ENCODE measurements at places on chromosomes 6 and 20. TPM values are rescaled to one million over a fixed set of nuclear protein-coding genes. Genes with fewer than 3 reads are reported as not detected.
A peak's percentile ranks its signal among the peaks of the same experiment; 100 is the strongest.

NECAB3 gene
- 57.9 TPM for total RNA-seq

SNTA1 gene
- 150 TPM for total RNA-seq

MTG2 gene
- total RNA-seq, result 40.4 TPM

OR2J2 gene
- not detected for total RNA-seq

VSTM2L gene
- total RNA-seq, result 0.49 TPM

MUCL3 gene
- not detected for total RNA-seq

HLA-DRB5 gene
- total RNA-seq, result 10.5 TPM

CST1 gene
- total RNA-seq, result not detected

ENPP1 gene
- total RNA-seq, result 4.9 TPM

IL17F gene
- total RNA-seq, result not detected

CD93 gene
- 33.6 TPM for total RNA-seq

- DNase-seq, result no peak
Measured at GRCh38 chr6:32271429-32271828, 47.6 kb upstream of the NOTCH4 start.

GRCh38 chr6:11712760-11713159 is 65.8 kb downstream of the ADTRP start:
- DNase-seq, result peak; percentile 57

- DNase-seq, result no peak
Measured at GRCh38 chr6:54020334-54020733, 90.9 kb upstream of the MLIP start.

- no peak for DNase-seq
Measured at GRCh38 chr6:160110586-160111123, 11.0 kb upstream of the SLC22A1 start.

- no peak for DNase-seq
Measured at GRCh38 chr6:35007016-35007415, 118.0 kb downstream of the ANKS1A start.

DNA sequence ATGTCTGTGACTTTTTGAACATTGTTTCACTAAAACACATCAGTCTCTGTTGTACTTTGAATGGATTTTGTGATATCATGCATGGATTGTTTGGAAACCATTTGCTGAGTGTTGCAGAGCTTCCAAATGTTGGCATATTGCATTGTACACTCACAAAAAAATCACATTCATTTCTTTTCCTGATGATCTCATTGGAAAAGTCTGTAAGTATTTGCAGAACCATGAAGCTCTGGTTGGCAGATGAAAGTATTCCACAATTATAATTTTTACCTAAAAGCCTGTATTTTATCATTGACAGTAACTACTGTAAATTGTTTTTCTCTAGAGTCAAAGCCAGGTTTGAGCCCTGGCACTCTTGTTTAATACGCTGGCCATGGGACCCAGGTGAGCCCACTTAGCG is 42.1 kb downstream of the VAPB start:
- no peak for DNase-seq

DNA sequence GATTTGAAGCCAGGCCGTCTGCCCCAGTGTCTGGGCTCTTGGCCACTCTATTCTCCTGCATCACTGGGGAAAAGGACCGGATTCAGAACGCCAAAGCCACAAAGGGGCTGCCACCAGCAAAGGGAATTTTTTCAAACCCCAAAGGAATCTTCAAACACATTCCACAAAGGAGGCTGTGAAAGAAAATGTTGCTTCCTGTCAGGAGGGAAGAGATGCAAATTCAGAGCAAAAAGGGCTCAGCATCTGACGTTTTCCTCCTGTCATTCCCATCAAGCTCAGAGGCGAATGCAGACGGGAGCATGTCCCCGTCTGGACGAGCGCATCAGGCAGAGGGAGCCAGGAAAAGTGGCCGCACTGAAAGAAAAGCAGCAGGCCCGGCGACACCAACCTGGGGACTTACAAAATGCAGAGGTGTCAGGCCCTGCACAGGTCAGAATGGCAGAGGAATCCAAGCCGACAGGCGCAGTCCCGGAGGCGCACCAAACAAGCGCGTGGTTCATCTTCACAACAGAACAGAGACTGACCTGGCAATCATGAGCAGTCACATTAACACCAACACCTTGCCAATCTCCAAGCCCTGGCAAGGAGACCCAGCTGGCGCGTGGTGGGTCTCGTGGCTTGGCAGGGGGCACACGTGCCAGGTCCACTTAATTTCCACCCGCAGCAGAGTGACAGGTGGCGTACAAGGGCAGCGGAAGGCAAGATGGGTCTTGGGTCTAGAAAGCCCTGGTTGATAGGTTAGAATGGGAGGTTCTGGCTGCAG is 62.8 kb downstream of the GRM4 start:
- DNase-seq, result peak; percentile 62

DNA sequence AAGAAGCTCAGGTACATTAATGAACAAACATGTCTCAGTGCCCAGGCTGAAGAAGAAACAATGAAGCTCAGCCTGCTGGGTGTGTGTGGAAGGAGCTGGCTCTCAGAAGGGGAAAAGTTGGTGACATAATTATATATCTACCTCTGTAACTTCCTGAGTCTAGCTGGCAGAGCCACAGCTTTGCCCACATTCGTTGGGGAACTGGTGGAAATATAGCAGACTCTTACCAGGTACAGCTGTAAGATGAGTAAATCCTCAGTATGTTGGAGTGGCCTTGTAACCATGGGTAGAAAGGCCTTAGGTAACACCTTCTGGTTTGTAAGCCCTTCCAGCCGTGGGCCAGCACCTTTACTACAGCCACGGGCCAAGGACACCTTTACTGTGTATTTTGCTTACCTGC is 29.9 kb upstream of the PNRC1 start:
- no peak for DNase-seq

DNA sequence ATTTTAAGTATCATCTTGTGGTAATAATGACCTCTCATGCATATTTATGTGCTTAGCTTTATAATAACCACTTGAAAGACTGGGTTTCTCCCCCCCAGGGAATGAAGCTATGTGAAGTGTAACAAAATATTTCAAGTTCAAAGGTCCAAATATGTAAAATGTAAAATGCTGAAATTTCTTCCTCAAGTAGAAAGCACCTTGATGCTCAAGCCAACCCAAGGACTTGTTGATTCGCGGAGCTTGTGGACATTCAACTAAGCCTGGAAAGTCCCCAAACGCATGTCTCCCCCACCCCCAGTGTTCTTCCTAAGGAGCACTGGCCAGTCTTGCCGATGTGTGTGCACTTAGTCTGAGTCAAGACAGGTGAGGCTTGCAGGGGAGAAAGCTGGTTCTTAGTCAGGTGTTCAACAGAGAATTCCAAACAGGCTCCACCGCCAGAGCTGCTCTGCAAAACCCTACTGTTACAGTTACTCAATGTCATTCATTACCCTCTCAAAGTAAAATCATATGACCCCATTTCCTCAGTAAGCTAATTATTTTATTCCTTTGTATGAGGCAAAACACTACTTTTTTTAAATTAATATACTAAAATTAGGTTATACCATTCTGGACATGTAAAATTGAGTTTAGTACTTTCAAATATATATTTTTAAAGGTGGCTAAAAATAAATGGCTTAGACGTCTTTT is 46.9 kb upstream of the QKI start:
- DNase-seq, result no peak

- DNase-seq, result no peak
Measured at GRCh38 chr6:134814076-134814695, 135.7 kb downstream of the ALDH8A1 start.

GRCh38 chr6:56385981-56386593 is 138.7 kb upstream of the COL21A1 start:
- no peak for DNase-seq

DNA sequence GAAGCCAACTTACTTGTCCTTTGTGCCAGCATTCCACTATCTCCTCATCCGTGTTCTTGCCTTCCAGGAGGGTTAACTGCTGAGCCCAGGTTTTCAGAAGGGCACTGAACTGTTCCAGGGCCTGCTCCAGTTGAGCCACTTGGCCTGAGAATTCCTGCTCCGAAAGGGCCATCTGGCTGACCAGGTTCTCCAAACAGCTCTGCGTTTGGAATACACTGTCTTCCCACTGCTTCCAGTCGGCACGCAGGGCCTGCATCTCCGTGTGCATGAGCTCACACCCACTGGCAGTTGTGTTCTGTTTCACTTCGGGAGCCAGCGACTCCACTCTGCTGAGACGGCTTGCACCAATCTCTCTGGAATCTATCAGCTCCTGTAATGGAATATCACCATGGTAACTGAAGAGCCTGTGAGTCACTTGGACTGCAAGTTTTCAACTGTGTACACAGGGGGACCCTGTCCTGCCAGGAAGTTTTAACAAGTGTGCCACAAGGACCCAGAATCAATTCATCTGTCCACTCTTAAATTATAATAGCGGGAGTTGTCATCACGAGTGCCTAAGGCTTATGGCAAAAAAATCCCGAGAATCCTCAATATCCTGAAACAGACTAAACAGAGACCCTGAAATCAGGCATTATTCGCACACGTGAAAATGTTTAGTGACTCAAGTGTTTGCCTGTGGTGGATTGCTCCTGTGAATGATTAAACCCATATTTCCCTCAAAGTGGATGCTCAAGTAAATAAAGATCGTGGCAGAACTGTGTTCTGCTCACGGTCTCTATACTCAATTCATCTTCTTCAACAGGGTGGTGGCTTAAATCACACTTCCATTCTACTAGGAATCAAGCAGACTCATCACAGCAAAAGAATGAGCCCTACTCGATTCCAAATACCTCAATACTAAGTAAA is 255.9 kb downstream of the SYNE1 start:
- DNase-seq, result peak; percentile 75

GRCh38 chr20:20439602-20440190 is 71.8 kb downstream of the INSM1 start:
- no peak for DNase-seq

DNA sequence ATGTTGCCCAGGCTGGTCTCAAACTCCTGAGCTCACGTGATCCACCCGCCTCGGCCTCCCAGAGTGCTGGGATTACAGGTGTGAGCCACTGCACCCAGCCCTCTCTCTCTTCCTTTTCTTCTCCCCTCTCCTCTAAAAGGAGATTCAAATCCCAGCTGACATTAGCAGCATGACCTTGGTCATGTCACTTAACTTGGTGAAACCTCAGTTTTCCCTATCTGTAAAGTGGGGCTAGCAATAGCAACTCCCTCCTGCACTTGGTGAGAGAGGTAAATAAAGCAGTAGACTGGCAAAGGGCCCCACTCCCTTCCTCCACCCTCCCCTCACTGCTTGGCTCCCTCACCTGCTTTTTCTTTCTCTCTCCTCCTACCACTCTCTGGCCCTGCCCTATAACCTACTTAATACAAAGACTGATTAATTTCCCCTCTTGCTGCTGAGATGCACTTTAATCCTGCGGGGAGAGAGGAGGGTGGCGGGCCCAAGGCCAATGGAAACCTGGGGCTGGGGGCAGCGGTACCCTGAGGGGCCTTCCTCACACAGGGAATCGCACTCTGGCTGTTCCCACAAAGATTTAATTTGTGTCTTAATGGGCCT is 54.2 kb upstream of the ZFAND3 start:
- DNase-seq, result no peak

DNA sequence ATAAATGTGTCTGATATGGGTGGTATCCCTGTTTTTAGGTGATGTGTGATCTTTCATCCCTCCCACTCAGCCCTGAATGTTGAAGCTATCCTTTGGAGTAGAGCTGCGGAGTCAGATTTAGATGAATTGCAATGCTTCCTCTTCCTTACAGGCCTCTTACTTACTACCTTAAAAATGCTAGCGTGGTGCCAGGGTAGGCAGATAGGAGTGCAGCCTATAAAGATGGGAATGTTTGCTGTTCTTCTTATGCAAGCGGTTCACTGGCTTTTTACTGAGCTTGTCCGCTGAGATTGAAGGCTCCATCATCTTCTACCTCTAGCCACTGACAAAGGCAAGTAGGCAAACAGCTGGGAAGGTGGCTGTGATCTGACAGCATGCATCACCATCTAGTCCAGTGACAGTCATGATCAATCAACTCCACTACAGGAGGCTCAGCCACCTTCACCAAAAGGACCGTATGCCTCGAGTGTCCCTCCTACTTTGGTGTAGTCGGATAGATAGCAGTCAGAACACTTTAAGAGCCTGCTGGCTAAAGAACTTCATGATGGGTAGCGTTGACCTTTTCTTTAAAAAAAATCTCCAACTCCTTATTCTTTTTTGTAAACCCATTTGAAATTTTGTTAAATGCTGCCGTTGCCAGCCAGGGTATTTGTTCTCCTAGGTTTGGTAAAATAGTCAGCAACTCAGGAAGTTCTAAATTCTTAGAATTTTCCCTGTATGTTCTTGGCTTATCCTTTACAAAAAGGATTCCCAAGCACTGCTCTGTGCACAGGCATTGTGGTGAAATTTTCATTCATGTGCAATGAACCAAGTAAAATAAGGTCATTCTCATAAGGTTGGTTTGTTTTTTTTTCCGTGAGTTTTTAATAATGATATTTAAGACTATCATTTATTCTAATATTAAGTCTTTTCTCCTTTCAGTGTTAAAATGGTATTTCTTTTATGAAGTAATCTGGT is 169.6 kb downstream of the MTHFD1L start:
- DNase-seq, result no peak

DNA sequence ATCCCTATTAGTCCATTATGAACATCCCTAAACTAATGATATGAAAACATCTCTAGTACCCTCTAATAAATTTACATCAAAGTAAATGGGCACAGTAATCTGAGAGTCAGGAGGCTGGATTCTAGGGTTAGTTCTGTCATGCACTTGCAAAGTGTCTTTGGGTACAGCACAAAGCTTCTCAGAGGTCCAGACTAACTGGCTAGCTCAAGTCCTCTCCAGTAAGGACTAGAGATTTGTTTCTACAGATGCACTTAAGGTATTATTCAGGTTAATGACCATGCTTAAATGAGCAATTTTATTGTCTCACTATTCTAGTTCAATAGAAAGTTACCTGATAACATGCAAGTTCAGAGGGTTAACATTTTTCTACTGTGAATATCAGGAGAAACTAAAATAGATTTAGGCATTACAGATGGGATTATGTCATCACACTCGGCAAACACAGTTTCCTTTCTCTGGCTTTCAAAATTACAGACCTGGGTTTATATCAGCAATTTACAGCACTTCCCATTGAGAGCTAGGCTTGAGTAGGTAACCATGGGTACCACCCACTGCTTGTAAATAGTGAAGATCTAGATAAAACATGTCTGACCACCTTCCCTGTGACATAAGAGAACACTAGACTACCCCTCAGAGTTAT is 402.9 kb upstream of the RUNX2 start:
- DNase-seq, result no peak

DNA sequence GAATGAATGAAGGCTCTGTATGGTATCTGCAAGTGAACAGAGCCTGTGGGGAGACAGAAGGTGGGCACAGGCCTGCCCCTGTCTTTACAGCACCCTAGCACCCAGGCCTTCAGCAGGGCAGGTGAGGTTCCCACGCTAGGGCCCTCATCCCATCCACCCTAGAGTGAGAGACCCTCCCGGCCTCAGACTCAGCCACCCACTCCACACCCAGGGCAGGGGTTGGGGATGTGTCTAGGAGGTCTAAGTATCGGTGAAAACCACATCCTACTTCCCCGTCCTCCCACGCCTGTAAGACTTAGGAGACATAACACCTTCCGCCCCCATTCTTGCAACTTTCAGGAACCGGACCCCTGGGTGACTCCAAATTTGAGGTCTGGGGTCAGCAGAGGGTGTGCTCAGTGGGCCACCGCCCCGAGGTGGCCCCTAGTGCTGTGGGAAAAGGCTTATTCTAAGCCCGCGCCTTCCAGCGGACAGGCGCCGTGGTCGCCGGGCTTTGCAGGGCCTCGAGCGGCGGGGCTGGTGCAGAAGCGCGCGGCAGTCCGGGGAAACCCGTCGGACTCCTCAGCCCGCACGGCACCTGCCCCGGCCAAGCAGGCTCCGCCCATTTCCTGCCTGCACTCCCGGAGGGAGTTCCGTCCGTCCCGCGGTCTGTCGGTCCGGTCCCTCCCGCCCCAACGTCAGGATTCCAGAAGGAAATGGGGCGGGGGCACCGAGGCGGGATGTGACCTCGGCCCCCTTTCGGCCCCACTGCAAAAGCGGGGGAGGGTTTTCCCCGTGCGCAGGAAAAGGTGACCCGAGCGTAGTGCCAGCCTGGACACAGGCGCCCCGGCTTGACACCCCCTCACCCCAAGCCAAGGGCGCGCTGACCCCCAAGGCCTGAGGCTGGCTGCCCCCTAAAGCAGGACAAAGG is 868 bp downstream of the SAMD10 start:
- peak; percentile 79 for DNase-seq
